ENCODE measurements at places on chromosomes 7 and 10.

DNA sequence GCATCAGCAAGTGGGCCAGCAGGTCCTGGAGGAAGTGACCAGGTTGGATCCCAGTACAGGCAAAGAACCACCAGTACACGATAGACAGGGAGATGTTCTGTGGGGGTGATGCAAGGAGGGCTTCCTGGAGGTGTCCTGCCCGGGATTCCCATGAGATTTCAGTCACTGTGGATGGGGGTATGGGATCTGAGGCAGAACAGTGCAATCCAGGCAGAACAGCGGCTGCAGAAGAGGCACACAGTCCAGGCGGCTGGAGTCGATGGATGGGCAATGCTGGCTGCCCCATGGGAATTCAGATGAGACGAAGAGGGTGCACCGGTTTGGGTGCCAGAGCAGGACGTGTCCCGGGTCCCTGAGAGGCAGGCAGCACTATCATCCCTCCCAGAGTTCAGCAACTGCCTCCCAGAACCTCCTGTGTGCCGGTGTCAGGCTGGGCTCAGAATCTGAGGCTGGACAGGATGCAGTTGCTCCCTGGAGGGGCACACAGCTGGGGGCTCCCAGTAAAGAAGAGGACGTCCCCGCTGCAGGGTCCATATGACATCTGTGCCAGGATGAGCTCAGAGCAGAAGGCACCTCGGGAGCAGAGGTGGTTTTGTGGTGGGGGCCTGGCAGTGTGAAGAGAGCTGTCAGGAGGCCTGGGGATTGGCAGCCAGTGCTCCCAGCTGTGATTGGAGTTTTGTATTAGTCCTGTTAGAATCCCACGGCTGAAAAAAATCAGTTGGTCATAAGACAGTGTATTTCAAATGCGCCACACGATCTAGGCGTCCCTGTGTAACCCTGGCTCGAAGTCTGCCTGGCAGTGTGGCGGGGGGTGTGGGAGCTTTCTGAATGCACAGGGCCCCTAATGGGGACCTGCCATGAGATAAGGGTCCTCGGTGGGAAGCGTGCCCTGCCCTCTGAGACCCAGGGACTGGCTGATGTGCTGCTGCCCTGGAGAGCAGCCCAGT, 3.2 kb downstream of the KNDC1 start:
- no peak for DNase-seq

GRCh38 chr10:106679314-106679713, 485.2 kb downstream of the SORCS1 start:
- DNase-seq = no peak

DNA sequence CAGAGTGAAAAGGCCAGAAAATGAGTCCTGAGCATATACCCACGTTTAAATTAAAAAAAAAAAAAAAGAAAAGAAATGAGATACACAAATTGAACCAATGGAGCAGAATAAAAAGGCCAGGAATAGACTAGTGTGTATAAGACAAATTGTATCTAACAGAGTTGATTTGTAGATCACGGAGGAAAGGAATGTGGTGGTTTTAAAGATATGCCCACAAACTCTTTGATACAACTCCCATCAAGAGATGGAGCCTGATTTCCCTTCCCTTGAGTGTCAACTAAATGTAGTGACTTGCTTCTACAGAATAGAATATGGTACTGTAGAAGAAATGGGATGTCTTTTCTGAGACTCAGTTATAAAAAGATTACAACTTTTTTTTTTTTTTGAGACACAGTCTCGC, 10.4 kb downstream of the SYPL1 start:
- no peak for DNase-seq

DNA sequence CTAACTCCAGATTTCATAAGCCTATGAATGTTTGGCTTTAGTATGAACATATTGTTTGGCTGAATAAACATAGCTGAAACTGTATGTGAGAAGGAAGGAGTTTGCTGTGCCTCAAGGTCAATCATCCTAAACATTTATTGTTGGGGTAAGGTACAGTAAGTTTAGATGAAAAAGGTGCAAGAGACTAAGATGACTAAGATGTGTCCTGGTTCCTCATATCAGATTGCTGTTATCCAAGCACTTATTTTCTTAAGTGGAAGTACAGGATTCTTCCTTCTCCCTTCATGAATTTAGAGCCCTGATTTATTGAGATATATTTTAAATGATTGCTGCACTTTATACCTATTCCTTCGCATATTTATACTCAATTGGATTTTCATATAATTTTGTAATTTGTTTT, 12.2 kb downstream of the MDFIC start:
- no peak for DNase-seq

- DNase-seq = peak; percentile 97
Measured at GRCh38 chr10:100890673-100891317, 22.0 kb upstream of the SLF2 start.

DNA sequence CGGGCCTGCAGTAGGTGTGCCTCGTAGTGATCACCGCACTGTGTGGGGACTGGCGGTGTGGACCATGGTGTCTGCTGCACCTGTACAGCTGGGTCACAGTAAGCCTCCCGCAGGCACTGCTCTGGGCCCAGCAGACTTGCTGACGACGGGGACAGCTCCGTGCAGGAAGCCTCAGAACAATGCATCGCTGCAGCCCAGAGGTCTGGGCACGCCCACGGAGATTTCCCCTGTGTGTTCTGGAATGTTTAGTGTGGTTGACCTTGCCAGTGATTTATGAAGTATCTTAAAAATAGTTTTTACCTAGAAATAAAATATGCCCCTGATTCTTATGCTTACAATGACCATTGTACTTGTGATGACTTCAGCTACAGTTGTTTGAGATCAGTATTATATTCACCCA, 59.1 kb upstream of the ZNF32 start:
- no peak for DNase-seq

GRCh38 chr7:4010061-4010605, 672.0 kb upstream of the FOXK1 start:
- no peak for DNase-seq

GRCh38 chr10:103102195-103102594, 90.9 kb downstream of the NT5C2 start:
- DNase-seq = no peak

DNA sequence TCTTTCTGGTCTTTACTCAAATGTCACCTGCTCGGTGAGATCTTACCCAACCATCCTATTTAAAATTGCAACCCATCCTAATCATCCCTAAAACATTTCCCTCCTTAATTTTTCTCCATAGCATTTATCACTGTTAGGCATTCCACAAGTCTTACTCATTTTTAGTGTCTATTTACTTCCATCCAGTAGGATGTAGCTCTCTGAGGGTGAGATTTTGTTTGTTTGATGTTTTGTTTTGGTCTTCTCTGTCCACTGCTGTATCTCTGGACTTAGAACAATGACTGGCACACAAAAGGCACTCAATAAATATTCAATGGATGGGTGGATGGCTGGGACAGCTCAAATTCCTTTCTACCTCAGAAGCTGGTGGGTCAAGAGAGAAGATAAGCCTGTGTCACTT, 15.8 kb upstream of the DUSP5 start:
- no peak for DNase-seq

DNA sequence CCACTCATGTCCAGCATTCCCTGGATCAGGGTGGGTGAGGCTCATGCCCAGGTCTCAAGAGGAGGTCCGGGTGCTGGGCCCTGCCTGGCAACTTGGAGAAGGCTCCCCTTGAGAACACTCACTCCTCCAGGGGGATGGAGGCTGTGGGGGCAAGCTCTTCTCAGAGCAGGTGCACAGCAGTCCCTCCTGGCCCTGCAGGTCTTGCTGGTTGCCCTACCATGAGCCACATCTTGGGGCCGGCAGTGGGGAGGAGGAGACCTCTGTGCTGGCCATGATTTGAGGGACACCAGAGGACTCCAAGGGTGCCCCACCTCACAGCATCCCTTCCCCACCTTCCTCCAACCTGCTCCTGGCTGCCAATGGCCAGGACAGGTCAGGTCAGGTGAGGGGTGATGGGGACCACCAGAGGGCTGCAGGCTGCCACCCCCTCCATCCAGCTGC, 87.4 kb upstream of the RET start:
- DNase-seq = no peak

GRCh38 chr10:92238586-92239098, 52.2 kb downstream of the CPEB3 start:
- peak; percentile 79 for DNase-seq

DNA sequence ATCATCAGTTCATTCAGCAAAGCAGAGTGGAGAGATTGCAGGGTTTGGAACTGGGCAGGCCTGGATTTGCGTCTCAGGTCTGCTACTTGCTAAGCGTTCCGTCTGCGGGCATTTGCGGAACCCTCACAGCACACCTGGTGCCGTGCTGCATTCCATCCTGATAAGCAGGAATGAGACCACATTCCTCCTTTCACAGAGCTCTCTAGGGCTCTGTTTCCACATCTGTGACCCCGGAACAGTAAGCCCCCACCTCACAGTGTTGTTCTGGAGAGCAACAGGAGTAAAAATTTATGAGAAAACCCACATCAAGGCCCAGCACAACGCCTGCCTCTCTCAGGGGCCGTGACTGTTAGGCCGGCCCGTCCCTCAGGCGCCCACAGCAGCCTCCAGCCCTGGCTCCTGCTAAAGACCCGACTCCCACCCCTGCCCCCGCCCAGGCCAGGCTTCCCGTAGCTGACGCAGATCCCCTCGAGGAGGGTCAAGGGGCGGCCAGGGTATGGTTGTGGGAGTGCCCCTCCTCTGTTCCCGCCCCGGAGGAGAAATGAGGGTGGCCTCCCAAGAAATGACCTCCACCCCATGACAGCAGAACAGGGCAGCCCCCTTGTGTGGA, 128.9 kb downstream of the RGS10 start:
- no peak for DNase-seq

- no peak for DNase-seq
Measured at GRCh38 chr10:1377231-1377630, 321.0 kb downstream of the WDR37 start.

DNA sequence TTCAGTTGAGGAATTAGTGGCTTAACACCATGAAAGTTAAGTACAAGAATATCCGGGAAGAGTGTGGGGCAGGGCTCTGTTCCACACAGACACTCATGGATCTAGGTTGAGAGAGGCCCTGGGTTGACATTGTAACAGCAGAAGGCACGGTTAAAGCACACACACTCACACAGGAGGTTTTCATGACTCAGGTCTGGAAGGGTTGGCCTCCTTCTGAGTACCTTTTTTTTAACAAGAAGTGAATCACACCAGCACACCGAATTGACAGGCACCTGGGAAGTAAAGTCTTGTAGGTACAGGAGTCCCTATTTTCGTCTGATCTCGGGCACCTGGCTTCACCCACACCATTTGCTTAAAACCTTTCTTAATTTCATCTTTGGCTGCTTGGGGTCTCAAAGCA, 509.4 kb upstream of the ADARB2 start:
- no peak for DNase-seq

DNA sequence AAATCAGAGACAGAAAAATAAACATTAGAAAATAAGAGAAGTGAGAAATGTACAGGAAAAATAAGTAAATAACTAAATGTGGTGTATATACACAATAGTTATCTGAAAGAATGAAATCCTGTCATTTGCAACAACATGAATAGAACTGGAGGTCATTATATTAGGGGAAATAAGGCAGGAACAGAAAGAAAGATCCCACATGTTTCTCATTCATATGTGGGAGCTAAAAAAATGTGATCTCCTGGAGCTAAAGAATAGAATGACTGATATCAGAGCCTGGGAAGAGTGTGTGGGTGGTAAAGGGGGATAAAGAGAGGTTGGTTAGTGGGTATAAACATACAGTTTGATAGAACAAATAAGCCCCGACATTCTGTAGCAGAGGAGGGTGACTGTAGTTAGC, 27.3 kb downstream of the PLXDC2 start:
- no peak for DNase-seq

- DNase-seq = no peak
Measured at GRCh38 chr10:44619975-44620374, 235.1 kb upstream of the CXCL12 start.

DNA sequence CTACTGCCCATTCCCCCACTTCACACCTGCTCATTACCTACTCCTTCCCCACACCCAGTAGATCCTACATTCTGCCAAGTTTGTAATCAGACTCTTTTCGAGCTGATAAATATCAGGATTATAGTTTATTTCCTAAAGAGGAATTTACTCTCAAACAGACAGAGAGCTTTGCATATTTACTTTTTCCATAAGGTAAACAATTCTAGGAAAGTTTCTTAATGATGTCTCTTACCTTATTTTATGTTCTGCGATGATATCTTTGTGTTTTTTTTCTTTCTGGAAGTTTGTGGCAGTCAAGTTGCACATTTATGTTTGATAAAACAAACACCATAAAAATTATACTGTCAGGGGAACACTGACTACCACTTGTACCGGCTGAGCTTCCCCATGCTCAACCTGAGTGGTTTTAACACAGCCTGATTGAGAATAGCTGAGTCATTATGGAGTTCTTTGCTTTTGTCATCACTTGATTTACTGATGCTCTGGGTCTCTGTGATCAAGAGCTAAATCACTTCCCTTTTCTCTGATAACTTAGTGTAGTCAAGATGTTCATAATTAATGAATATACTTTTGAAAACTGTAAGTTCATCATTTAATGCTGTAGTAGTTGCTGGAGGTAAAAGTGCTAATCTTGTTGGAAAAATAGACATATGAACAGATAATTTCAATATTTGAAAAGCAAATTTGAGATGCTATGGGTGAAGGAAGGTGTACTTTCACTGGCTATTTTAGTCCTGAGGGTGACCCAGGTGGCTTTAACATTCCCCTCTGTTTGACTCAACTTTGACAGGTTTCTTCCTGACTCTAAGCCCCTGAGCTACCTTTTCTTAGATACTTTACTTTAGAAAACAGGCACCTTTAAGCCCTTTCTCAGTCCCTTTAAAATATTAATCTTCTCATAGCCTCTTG, 1034.5 kb upstream of the LRRTM3 start:
- DNase-seq = no peak

GRCh38 chr10:127497685-127498084, 51.4 kb upstream of the NPS start:
- no peak for DNase-seq

DNA sequence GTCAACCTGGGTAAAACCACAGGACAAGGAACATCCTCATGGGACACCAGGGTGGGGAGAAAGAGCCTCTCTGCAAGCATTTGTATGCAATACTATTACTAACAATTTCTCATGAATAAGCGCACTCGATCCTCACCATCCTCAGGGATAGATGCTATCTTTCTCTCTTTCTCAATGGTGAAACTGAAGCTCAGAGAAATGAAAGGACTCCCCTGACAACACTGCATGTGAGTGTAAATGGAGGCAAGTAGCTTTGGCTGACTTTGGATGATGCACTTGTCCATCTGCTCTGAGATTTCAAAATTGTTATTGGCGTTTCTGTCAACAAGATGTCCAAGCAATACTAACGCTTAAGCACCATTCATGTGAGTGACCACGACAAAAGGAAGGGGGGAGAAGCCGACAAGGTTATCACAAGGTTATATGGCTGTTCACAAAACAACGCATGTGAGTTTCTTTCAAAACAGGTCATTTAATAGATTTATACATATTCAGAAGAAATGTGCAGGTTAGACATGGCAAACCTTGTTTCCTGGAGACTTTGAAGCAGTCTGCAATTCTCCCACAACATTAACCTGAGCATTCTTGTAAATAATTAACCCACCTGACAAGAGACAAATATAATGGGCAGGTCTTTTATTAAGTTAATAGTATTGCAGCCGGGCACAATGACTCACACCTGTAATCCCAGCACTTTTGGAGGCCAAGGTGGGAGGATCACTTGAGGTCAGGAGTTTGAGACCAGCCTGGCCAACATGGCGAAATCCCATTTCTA, 54.0 kb downstream of the IFIT5 start:
- no peak for DNase-seq
